ENCODE measurements at places on chromosomes 7 and 10.
A peak's percentile ranks its signal among the peaks of the same experiment; 100 is the strongest.

- no peak for DNase-seq
These were observed 291.2 kb upstream of the FZD1 start for GRCh38 chr7:90972906-90973550.

DNA sequence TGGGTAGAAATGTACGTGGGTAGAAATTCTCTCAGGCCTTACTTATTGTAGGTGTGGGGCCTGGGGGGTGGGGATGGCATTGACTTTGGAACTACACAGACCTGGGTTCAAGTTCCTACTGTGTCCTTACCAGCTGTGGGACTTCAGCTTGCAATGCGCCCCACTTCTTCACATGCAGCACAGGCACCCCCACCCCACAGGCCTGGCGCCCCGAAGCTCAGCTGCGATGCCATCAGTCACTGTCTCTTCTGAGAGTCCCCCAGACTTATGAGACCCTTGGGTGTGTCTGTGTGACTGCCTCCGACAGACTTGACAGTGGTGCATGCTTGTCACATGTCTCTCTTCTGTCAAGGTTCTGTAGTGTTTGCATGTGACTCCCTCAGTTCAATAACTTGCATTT lies 3.1 kb upstream of the AP5Z1 start:
- no peak for DNase-seq

GRCh38 chr7:158495786-158496185 lies 91.8 kb downstream of the PTPRN2 start:
- DNase-seq: no peak

DNA sequence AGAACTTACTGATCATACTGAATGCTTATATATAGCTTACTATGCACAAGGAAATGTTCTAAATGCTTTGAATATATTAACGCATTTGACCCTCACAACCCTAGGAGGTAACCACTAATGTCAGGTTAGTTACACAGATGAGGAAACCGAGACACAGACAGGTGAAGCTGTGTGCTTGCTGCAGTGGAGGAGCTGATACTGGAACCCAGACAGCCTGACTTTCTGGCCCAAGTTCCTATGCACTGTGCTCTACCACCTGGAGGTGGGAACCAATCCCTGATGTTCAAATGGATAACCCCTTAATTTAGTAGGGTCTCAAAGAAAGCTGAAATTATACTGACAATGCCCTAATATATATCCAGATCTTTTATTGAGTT lies 119.6 kb downstream of the SORBS1 start:
- DNase-seq: no peak

DNA sequence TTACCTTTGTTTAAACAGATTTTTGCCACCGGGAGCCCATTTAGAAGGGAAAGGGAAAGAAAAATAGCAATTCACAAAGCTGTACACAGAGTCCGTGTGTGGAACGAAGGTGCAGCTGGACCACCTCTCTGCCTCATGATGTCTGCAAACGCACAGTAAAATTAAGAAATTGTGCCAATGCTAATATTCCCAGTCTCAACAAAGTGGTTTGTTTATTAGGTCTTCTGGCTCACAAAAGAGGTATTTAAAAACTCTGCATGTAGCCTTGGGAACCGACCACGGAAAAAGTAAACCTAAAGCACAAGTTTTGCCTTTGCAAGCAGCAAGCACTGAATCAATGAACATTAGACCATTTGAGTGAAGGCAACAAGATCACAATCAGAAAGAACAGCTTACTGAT lies 57.7 kb downstream of the CREB3L2 start:
- no peak for DNase-seq

GRCh38 chr7:95157381-95157780 lies 167.0 kb downstream of the PON1 start:
- no peak for DNase-seq

DNA sequence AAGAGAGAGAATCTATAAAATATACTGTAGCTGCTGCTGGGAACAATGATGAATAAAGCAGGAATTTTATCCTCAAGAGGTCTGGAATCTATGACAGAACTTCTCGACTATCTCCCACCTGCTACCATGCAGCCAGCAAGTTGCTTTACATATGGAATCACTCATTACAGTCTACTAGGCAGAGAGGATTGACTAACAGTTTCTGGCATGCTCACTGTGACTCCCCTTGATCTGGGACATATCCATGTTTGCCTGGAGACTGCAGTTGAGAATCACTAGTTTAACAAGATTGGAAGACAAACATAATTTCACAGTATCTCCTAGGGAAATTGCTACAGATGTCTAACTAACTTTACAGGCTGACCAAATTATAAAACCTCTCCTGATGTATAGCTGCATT lies 13.3 kb downstream of the GPR37 start:
- no peak for DNase-seq

DNA sequence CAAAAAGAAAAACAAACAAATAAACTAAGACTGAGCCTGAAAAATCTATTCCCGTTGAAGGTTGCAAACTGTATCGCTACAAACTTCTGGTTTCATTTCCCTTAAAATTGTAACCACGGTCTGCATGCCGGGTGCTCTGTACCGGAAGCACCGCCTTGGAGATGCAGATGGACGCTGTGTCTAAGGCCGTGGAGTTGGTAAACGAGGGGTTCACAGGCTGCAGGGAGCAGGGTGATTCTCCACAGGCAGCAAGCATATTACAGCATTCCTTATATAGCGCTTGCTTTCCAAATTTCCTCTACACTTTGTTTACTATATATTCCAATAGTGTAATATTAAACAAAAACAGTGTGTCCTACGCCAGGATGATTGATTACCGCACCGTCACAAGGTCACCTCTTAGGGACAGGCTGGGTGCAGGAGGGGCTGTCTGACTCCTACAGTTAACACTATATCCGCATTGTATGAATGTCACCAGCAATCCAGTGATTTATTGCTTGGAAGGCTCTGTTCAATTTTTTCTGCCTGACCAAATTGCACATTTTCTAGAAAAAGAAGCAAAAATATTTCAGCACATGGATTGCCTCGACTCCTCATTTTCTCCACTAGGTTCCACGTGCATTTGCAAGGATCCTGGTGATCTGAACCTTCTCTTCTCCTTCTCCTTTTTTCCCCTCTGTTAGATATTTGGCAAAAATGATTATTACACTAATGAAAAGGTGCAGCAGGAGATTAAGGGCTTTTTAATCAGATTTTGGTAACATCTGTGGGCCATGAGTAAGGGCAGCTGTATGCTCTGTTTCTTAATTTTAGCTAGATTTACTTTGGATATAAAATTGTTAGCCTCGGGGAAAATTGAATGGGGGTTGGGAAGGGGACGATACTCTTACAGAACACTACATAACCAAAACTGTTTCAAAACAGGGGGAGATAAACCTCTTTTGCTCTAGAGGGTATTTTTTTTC lies 325.8 kb upstream of the MGMT start:
- no peak for DNase-seq

- no peak for DNase-seq
These were observed 161.4 kb downstream of the ARID5B start for GRCh38 chr10:62062752-62063512.

DNA sequence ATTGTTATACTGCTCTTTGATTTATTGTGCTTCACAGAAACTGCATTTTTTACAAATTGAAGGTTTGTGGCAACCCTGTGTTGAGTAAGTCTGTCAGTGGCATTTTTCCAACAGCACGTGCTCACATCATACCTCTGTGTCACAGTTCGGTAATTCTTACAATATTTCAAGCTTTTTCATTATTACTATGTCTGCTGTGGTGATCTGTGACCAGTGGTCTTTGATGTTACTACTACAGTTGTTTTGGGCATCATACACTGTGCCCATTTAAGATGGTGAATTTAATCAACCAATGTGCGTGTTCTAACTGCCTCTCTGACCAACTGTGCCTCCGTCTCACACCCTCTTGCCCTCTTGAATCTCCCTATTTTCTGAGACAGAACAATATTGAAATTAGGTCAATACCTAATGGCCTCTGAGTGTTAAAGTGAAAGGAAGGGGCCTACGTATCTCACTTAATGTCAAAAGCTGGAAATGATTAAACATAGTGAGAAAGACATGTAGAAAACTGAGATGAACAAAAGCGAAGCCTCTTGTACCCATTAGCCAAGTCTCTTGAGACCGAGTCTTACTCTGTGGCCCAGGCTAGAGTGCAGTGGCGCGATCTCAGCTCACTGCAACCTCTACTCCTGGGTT lies 20.2 kb upstream of the ASL start:
- no peak for DNase-seq

DNA sequence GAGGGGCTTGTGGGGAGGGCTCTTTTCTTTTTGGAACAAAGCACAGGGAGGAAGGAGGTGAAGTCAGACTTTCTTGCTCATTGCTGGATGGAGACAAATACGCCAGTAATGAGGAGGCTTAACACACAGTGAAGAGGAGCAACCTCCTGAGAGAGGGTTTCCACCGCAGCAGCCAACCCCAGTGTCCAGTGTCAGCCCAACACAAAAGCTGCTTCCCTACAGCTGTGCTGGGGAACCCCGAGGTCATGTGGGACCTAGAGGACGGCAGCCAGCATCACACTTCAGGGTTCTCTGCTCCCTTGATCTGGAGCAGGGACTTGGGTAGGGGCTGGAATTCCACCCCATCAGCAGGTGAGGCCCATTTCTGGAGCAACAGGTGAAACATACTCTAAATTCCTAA lies 7.7 kb downstream of the BLNK start:
- no peak for DNase-seq

- no peak for DNase-seq
These were observed 41.2 kb upstream of the ZNF138 start for GRCh38 chr7:64753032-64753431.

- DNase-seq: peak; percentile 88
These were observed 25.3 kb downstream of the CCDC6 start for GRCh38 chr10:59880971-59881510.

DNA sequence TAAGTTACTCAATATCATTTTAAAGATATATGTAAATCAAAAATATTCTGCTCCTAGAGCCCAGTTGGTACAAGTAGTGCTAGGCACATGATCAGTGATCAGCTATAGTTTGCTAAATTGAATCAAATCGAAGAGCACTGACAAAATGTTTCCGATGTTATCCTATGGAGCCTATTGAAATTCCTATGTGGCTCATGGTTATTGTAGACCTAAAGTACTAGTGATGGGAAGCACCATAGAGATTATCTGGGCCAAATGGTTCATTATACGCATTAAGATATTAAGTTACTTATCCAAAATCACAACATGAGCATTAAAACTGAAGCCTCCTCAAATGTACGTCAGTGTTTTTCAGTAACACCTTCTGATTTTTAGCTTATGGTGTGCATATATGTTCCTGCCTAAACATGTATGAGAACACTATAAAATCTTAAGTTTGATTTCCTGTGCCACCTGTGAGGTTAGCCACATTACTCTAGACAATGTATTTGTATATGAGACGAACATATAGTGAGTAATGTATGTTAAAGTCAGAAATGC lies 103.2 kb downstream of the IQUB start:
- DNase-seq: peak; percentile 16

DNA sequence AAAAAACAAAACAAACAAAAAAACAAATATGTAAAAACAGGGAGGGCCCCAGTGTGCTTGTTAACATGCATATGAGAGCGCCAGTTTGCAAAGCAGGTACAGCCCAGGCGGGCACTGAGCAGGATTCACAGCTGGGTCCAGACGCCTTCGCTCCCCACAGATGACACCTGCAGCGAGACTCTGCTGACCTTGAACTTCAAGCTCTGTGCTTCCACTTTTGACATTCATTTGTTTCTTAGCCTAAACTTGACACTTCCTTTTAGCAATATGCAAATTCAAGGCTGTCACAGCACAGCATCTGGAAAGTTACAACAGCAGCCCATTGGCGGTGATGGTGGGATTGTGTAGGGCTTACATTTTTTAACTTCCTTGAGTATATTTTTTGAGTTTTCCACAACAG lies 88.8 kb upstream of the TNS3 start:
- DNase-seq: no peak

GRCh38 chr7:44466300-44467216 lies 23.9 kb downstream of the NUDCD3 start:
- no peak for DNase-seq

GRCh38 chr10:44385026-44385695 lies at the start of gene CXCL12:
Gene CXCL12, minus strand, starts transcription at chr10:44385097. Its CDS starts 92 bp downstream, at chr10:44385005.
- DNase-seq: no peak

DNA sequence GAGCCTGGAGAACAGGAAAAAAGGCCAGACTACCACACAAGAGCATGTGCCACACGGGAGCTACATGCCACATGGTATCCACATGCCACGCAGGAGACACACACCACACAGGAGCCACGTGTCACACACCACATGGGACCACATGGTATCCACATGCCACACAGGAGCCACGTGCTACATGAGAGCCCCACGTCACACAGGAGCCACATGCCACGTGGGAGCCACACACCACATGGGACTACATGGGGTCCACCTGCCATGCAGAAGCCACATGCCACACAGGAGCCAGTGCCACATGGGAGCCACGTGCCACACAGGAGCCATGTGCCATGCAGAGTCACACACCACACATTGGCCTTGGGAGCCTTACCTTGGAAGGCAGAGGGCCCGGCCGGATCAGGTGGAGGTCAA lies 244.4 kb upstream of the PPP2R2D start:
- no peak for DNase-seq

DNA sequence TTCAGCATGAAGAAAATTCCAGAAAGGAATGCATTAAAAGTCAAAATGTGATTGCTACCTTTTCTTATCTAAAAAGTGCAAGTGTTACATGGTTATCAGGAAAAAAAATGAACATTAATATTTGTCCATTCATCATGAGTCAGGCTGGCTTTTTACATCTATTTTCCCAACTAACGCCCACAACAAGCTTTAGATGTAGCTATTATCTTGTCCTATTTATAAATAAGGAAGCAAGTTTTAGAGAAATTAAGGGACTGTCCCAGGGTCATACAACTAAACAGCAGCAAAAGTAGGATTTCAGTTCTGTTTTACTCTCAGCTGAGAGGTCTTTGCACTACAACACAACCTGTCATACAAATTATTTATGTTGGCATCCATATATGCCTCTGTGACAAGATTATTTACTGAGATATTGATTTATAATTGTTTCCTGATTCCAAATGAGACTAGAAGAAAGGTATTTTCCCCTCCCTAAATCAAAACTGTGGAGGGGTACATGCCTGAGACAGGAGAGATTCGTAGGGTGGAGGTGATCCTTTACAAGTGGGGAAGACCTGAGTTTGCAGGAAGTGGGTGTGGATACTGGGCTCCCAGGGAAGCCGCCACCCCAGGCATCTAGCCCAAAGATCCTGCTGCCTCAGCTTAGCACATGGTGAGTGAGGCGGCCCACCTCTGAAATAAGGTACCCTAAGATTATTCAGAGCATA lies 57.2 kb upstream of the ARID5B start:
- no peak for DNase-seq

DNA sequence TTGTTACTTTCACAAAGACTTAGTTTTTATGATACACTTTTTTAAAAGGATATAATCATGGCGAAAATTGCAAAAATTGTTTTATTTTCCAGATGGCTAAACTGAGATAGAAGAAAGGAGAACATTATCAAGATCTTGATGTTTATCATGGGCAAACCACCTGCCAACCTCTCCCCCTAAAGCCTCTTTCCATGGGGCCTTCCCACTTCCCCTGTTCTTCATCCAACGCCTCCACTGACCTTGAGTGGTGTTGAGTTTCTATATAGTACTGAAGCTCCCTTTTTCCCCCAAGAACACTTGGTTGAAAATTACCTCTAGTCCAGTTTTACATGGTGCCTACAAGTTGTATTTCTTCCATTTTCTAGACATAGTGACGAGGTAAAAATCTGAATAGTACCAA lies 5.0 kb downstream of the CREB3L2 start:
- DNase-seq: peak; percentile 31

GRCh38 chr7:66207540-66207939 lies 2.4 kb downstream of the TPST1 start:
- no peak for DNase-seq

GRCh38 chr7:30764030-30764975 lies 6.9 kb upstream of the MINDY4 start:
- no peak for DNase-seq

GRCh38 chr10:60908896-60909295 lies 35.1 kb downstream of the RHOBTB1 start:
- DNase-seq: no peak

All from OCI-M1 (cell line).